Pancreas (tissue), 10 donors: ENCODE measurements at places on chromosomes 2 and 18. TPM values are rescaled to one million over a fixed set of nuclear protein-coding genes. Genes with fewer than 3 reads are reported as not detected.

GRCh38 chr2:197296835-197297234, 13.7 kb downstream of the ANKRD44 start:
- no peak for DNase-seq

Gene ALK
- total RNA-seq, result 0.08 TPM

Gene SERPINB5
- not detected for total RNA-seq

GRCh38 chr2:189165656-189166380, 13.7 kb downstream of the COL5A2 start:
- no peak for DNase-seq

Gene REG3A
- 2,601 TPM for total RNA-seq

DNA sequence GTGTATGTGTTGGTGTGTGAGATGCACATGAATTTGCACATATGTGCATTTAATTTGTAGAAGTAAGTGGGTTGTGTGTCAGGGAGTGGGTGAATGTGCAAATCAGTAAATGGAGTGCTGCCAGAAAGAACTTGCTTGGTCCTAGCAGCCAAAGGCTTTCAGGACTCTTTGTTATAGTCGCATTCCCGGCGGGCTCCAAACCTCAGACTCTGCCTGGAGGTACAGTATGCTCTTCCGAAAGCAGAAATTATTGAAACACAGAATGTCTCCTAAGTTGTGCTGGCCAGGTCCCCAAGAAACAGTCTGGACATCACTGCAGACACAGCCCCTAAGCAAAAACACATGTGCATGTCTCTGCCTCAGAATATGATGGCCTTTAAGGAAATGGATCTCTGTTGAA, 232.4 kb downstream of the INSIG2 start:
- DNase-seq, result no peak

- no peak for DNase-seq
These were observed 492.3 kb upstream of the VRK2 start for GRCh38 chr2:57554348-57554747.

GRCh38 chr2:213125646-213126347, 25.6 kb downstream of the IKZF2 start:
- DNase-seq, result no peak
